ENCODE measurements at places on chromosomes 5 and 9. TPM values are rescaled to one million over a fixed set of nuclear protein-coding genes. Genes with fewer than 3 reads are reported as not detected.

DNA sequence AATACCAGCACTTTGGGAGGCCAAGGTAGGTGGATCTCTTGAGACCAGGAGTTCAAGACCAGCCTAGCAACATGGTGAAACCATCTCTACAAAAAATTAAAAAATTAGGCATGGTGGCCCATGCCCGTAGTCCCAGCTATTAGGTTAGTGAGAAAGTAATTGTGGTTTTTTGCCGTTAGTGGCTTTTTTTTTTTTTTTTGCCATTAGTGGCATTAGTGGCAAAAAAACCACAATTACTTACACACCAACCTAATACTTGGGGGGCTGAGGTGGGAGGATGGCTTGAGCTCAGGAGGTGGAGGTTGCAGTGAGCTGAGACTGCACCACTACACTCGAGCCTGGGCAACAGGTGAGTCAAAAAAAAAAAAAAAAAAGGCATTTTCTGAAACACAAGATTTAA is 27.8 kb downstream of the MLANA start:
- no peaks in the 10 kb centered on the region for H3K27me3 ChIP-seq
- H3K27ac ChIP-seq: no peak overlapping the region
- H3K36me3 ChIP-seq: peaks cover 39% of the 10 kb centered on the region
- no peak overlapping the region for H3K4me3 ChIP-seq
- H3K4me1 ChIP-seq: peaks cover 2% of the 10 kb centered on the region
- DNase-seq: no peak

DNA sequence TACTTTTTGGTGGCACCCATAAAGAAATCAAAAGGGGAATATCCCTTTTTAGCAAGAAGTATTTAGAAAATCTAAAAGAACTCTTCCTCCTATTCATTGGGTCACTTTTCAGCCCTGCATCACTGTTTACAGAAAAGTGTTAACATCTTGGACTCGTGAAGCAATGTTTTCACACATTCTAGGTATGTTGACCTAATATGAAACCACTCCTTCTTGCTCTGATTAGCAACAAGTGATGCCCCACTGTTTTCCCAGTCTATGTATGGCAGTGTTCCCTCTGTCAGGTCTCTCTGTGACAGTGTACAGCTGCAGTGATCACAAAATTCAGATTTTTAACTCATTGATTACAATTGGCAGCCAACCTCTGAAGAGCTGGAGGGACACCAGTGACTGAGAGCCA is 148.2 kb upstream of the SLC12A2 start:
- no peaks in the 10 kb centered on the region for H3K4me1 ChIP-seq
- no peak overlapping the region for H3K4me3 ChIP-seq
- no peaks in the 10 kb centered on the region for H3K36me3 ChIP-seq
- no peaks in the 10 kb centered on the region for H3K27me3 ChIP-seq

DNA sequence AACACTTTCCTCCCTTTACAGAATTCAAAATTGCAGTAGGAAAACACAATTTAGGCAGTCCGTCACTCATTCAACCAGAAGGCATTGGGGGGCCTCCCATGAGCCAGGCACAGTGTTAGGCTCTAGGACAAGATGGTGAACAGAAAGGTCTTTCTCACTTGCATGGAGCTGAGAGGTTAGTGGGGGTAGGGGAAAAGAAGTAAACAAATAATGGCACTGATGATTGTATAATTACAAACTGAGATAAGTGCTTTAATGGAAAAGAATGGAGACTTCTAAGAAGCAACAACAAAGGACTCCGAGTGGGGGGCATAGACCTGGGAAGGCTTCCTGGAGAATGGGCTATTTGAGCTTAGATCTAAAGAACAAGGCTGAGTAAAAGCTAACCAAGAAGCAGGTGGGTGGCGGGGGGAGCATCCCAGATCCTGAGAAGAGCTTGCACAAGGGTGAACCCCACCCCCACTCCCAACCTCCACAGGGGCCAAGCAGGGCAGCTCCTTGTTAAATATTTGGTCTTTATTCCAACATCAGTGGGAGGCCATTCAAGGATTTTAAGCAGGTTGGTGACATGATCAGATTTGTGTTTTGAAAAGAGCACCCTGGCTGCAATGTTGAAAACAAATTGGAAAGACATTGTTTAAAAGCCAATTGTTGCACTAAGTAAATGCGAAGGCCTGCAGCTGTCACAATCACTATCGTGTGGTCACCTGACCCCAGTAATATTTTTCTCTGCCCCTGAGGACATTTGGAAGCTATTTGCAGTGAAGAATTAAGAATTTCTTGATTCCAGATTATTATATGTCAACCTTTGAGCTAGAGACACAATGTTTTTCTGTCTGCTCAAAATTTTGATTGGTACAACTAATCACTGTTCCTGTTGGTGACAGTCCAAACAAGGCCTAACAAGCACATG is 73.9 kb upstream of the EFNA5 start:
- no peak overlapping the region for H3K4me3 ChIP-seq
- H3K27me3 ChIP-seq: no peaks in the 10 kb centered on the region
- no peak overlapping the region for H3K27ac ChIP-seq
- H3K4me1 ChIP-seq: no peaks in the 10 kb centered on the region
- no peak for DNase-seq

- DNase-seq: no peak
- no peaks in the 10 kb centered on the region for H3K27me3 ChIP-seq
- no peak overlapping the region for H3K4me3 ChIP-seq
- no peaks in the 10 kb centered on the region for H3K36me3 ChIP-seq
These were observed 499.2 kb upstream of the COX7C start for GRCh38 chr5:86118542-86118941.

- no peak for DNase-seq
- H3K27me3 ChIP-seq: peaks cover 5% of the 10 kb centered on the region
- H3K36me3 ChIP-seq: no peaks in the 10 kb centered on the region
- H3K4me1 ChIP-seq: peaks cover 7% of the 10 kb centered on the region
- H3K27ac ChIP-seq: no peak overlapping the region
These were observed 13.4 kb downstream of the WNT8A start for GRCh38 chr5:138096997-138097828.

DNA sequence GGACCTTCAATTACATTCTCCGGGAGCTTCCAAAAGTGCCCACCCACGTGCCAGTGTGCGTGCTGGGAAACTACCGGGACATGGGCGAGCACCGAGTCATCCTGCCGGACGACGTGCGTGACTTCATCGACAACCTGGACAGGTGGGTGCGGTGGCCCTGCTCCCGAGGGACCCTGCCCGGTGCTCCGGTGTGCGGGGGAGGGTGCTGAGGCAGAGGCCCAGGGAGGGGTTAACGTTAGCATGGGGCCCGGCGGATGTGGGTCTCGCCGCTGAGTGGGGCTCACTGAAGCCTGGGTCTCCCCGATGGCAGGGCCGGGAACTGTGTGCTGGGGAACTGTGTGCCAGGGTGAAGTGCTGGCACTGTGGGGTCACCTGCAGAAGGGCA is 10.6 kb upstream of the AJM1 start:
- no peaks in the 10 kb centered on the region for H3K4me1 ChIP-seq
- H3K27me3 ChIP-seq: no peaks in the 10 kb centered on the region
- no peak overlapping the region for H3K27ac ChIP-seq
- H3K4me3 ChIP-seq: no peak overlapping the region

DNA sequence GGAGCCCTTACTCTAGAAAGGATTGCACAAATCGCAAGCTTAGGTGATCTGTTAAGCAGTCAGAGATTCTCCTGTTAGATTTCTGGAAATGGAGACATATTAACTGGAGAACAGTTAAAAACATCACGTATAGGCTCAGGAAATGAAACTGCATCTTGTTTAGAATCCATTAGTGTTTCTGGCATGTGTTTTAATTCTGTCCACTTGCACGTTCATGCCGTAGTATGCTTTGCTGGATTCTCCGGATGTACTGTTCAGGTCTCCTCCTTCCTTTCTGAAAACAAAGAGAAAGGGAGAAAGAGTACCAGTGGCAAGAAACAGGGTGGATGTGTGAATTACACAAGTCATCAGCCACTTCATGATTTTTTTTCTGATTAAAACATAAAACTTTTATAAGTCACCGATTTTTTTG is 2.5 kb upstream of the RGMB start:
- peaks cover 8% of the 10 kb centered on the region for H3K36me3 ChIP-seq
- H3K27ac ChIP-seq: peak overlapping the region; percentile 85
- H3K4me3 ChIP-seq: peak overlapping the region; percentile 96
- peaks cover 16% of the 10 kb centered on the region for H3K27me3 ChIP-seq
- peaks cover 57% of the 10 kb centered on the region for H3K4me1 ChIP-seq
- no peak for DNase-seq

DNA sequence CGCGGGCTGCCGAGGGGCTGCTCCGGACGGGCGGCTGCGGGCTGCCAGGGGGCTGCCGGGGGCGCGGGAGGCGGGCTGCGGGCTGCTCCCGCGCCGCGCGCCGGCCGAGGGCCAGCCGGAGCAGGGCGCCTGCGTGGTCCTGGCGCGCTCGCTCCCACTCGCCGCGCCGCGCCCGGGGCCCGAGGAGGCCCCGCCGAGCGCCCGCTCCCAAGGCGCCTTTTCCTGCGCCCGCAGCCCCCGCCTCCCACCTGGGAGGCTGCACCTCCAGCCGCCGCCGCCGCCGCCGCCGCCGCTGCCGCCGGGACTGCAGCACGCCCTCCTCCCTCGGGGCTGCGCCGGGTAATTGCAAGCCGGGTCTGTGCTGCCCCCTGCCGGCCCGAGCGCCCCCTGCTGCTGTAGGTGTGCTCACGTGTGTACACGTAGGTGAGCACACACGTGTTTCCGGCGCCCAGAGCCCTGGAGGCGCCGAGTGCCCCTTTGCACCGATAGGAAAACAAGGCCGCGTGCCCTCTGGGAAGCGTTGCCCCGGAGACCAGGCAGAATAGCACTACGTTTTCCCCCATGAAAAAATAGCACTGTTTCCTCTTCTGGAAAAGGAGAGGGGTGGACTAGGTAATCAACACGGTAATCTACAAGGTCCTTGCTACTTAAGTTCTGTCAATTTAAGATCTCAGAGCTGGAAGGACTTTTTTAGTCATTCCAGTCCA is at the start of gene EPB41L4B:
EPB41L4B (minus strand) TSS at position 318 of the 707 bp plus-strand sequence. CDS start 613 bp downstream, outside the sequence.
- DNase-seq: peak; percentile 81
- no peak within 1 kb of the TSS for H3K27ac ChIP-seq
- H3K4me1 ChIP-seq: peaks cover 19% of the 10 kb centered on the region

Gene TRAF1
- 115 TPM for total RNA-seq

Gene FCN1
- total RNA-seq: 0.83 TPM

Gene TMC1
- total RNA-seq: not detected

Gene ADAMTS2
- total RNA-seq: not detected

Gene SLC6A19
- not detected for total RNA-seq

Gene IRGM
- total RNA-seq: 0.24 TPM

Measured in activated B cell treated with CpG ODN at 0.5 μM for 24 hours (primary cell).